ENCODE measurements at places on chromosomes 12 and 14.

GRCh38 chr12:124020514-124020949 lies 47.5 kb downstream of the ZNF664 start:
- DNase-seq, result no peak

DNA sequence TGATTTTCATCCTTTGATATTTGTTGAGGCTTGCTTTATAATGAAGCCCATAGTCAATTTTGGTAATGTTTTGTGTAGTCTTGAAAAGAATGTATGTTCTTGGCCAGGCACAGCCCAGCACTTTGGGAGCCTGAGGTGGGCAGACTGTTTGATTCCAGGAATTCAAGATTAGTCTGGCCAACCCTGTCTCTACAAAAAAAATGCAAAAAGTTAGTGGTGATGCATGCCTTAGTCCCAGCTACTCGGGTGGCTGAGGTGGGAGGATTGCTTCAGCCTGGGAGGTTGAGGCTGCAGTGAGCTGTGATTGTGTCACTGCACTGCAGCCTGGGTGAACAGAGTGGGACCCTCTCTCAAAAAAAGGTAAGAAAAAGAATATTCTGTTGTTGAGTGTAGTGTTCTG lies 10.8 kb downstream of the ETNK1 start:
- DNase-seq, result no peak

DNA sequence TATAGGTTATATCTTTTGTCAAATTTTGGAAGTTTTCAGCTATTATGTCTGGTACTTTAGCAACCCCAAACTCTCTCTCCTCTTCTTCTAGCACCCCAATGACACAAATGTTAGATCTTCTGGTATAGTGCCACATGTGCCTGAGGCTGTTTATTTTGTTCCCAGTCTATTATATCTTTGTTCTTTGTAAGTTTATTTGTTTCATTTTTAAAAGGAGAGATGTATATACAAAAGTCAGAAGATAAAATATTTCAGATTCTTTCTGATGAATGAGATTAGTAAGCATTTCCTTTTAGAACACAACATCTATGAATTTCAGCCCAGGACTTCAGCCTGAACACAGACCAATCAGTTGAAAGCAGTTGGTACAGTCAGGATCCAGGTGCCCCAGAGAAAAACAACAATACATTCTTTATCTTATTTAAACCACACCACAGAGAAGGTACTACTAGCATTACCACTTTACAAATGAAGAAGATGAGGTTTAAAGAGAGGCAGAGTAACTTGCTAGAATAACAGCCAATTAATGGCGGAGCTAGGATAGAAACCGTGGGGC lies 114.1 kb upstream of the BTG1 start:
- DNase-seq, result no peak

- DNase-seq, result no peak
Observed at GRCh38 chr14:32435411-32435810, 106.3 kb downstream of the AKAP6 start.

GRCh38 chr14:21525571-21525961 lies 580 bp downstream of the SALL2 start:
- peak; percentile 54 for DNase-seq

DNA sequence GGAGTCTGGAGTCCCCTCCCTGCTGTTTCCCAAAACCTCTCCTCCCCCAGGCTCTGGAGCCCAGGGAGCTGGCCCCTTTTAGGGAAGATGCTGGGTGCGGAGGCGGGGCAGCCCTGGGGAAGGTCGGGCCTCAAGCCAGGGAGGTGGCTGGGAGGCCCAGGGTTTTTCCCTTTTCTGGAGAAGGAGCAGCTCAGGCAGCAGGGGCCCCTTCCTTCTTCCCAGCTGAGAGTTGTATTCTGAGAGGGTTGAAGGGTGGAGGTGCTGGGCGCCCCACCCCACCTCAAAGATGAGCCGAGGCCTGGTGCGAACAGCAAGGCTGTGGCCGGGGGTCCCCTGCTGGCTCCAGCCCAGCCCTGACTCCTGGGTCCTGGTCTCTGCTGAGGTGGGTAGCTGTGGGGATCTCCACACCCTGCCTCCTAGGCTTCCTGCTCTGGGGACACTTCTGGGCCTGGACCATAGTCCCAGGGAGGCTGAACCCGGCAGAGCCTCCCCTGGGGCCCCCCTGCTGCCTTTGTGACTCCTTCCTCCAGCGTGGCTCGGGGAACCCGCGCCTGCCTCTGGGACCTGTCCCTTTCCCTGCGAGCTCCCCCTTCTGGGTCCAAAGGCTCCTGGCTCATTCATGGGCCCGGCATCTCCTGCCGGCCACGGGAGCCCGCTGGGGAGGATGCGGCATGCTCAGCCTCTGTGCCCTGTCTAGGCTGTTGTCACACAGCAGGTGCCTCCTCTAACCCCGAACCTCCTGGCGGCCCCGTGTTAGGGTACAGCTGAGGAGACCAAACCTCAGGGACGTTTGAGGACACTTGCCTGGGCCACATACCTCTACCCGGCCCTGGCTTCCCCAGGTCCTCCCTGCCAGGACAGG lies 4.4 kb downstream of the TRMT61A start:
- no peak for DNase-seq

- peak; percentile 80 for DNase-seq
Observed at GRCh38 chr12:122834104-122834920, 945 bp upstream of the HIP1R start.

DNA sequence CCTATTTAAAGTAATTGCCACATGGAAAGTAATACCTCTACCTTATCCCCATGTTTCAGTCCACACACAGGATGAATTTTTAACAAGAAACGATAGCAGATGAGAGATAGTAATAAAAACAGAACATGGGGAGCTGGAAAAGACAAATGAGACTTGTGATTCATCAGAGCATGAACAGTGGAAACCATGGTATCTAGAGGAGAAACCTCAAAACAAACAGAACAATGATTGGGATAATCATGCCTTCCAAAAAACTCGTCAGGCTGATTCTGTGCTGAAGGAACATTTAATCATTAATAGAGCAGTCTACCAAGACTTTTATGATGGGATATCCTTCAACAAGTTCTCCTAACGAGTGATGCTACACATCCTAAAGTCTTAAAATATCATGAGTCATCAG lies 1390.7 kb downstream of the FSCB start:
- no peak for DNase-seq

DNA sequence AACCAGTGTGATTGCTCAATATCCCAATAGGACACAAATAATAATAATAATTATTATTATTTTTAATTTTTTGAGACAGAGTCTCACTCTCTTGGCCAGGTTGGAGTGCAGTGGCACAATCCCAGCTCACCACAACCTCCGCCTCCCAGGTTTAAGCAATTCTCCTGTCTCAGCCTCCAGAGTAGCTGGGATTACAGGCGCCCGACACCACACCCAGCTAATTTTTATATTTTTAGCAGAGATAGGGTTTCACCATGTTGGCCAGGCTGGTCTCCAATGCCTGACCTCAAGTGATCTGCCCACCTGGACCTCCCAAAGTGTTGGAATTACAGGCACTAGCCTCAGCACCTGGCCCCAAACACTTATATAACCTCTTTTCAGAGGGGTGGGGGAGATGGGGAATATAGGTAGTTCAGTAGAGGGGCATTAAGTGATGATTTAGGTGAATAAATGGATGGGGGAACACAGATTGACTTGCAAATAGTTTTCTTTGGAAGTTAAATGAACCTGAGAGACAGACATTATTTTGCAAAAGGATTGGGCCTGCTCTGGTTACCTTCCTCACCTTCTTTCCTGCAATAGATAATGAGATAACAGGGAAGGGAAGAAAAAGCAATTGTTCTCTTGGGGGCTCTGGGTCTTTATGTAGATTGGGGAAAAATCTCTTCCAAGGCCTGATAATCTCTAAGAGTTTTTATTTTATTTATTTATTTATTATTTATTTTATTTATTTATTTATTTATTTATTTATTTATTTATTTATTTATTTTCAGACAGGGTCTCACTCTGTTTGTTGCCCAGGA lies 57.7 kb downstream of the RESF1 start:
- peak; percentile 23 for DNase-seq

GRCh38 chr14:22332686-22333421 lies 256.2 kb downstream of the DAD1 start:
- no peak for DNase-seq

DNA sequence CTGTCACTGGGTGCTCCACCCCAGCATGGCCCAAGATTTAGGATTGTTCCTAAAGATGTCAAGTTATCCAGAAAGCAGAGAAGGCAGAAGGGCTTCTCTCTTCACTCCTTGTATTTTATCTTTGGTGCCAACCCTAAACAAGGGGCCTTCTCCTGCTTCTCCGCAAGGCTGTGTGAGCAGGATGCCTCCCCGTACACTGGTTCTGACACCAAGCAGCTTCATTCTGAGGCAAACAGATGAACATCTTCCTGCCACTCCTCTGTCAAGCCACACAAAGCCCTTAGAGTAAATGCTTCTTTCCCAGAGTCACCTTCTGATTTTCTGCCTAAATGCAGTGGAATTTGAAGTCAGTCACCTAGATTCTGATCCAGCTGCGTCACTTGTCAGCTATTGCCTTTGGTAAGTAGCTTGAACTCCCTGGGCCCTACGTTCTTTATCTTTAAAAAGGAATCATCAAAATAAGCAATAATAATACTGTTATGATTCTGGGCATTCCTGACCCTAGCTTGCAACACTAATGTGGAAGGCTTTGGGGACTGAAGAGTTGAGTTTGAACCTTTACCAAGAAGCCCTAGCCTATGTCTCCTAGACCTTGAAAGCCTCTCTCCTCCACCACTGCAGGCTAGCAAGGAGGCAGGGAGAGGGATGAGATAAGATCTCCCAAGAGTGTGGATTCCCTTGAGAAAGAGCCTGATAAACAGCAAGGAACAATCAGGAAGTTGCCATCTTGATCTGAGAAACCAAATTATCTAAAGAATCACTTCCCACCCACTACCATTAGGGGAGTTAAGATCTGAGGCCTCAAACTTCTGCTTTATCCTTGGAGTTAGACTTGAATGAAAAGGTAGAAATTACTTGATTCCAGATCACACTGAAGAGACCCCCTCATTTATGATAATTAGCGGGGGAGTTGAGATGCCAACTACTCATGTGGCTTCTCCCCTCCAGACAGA lies 5.7 kb downstream of the KRT73 start:
- no peak for DNase-seq

DNA sequence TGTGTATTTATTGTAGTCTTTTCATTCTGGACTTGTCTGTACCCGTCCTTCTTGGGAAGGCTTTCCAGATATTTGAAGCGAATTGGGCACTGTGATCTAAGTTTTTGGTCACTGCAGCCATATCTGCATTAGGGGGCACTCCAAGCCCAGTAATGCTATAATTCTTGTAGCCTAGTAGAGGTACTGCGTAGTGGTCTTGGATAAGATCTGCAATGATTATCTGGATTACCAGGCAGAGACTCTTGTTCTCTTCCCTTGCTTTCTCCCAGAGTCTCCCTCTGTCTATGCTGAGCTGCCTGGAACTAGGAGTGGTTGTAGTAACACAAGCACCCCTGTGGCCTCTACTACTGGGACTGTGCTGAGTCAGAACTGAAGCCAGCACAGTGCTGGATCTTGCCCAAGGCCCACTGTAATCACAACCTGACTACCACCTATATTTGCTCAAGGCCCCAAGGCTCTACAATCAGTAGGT lies 30.0 kb downstream of the SLC38A2 start:
- peak; percentile 17 for DNase-seq

DNA sequence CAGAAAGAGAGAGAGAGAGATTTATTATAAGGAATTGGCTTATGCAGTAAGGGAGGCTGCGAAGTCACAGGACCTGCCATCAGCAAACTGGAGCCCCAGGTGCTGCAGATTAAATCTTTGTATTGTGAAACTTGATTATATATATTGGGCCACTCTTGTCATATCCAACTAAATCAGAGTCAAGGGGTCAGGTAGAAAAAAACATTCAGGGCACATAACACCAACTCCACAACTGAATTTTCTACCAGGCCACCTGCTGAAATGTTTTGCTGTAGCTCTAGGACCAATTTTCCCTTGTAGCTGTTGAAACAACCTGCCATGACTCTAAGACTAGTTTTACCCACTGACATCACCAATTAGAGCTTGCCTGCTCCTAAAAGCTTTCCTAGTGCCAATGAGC lies 1240.8 kb downstream of the SLC16A7 start:
- DNase-seq, result no peak

- no peak for DNase-seq
Observed at GRCh38 chr14:80325688-80326087, 114.4 kb upstream of the DIO2 start.

DNA sequence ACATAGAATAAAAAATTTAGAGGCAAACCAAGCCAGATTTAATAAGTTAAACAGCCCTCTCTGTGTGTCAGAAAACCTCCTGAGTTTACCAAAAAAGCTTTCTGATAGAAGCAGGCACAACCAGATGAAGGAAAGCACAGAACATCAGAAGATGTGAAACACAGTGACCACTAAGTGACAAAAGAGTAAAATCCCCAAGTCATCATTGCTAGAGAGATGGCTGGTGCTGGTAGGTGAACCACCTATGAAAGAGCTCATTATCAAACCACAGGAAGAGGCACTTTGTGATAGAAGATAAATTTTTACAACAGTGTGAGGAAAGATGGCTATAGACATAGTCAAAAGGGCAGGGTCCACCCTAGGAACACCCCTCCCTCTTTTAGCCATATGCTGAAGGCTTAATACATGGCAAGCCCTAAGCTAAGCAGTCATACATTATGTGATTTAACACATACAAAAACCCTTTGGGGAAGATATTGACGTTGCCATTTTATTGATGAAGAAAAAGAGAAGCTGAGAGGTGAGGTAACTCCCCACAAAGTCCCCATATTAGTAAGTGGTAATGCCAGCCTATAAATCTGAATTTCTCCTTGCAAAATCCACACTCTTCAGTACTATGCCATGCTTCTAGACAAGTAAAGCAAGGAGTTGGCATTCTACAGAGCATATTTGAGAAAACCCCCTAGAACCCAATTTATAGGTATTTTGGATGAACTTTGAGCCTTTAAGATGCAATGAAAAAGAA lies 449.9 kb downstream of the LRIG3 start:
- no peak for DNase-seq

DNA sequence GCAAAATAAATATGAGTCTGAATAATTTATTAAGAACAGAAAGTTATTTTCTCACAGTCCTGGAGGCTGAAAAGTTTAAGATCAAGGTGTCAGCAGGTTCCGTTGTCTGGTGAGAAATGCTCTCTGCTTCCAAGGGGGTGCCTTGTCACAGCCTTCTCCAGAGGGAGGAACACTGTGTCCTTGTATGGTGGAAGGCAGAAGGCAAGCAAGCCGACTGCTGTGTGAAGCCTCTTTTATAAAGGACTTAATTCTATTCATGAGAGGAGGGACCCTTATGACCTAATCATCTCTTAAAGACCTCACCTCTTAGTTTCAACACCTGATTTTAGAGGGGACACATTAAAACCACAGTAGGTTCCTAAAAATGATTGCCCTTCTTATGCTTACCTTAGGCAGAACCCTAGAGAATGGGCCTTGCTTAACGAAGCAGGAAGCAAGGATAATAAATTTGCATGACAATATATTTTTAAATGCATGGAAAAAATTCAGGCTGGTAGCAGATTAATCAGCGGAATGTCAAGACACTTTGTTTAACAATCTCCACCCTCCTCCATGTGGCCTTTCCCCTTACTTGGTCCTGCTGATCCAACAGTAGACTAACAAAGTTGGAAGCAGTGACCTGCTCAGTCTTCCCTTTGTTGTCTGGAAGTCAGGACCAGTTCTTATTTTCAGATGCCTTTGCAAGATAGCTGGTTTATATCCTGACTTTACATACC lies 154.9 kb downstream of the DYRK2 start:
- DNase-seq, result no peak
